NCI-H2081 treated with DMSO at 0.1 percent for 48 hours (cell line): ENCODE measurements at places on chromosomes 7 and 10.

DNA sequence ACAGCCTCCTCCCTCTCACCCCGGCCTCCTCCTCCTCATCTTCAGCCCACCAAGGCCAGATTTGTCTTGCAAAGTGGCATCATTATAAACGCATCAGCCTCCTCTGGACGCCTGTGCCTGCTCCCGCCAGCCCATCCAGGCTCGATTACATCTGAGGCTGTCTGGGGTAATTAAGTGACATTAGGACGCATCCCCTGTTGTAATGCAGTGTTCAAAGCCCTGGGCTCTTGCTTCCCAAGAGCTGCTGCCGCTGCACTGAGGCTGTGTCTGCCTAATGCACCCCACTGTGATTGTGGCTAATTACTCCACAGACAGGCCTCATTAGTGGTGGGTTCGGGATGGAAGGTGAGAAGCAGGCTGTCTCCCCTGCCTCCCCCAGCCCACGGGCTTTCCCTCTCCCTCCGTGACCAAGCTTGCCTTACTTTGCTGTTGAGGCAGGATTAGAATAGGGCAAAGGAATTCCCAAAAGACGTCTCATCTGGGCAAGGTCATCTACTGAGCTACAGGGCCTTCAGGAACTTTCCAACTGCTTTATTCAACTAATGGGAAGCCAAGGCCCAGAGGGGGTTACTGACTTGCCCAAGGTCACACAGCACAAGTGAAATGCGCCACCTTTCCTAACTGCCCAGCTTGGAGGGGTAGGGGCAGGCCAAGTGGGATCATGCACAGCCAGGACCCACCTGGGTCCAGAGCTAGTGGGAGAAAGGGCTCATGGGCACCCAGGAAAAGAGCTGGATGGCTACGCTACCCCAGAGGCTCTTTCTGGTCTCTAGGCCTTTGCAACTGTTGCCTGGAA is 66.2 kb upstream of the PCBD1 start:
- DNase-seq, result no peak

- DNase-seq, result no peak
Observed at GRCh38 chr7:114148779-114149178, 230.0 kb upstream of the PPP1R3A start.

DNA sequence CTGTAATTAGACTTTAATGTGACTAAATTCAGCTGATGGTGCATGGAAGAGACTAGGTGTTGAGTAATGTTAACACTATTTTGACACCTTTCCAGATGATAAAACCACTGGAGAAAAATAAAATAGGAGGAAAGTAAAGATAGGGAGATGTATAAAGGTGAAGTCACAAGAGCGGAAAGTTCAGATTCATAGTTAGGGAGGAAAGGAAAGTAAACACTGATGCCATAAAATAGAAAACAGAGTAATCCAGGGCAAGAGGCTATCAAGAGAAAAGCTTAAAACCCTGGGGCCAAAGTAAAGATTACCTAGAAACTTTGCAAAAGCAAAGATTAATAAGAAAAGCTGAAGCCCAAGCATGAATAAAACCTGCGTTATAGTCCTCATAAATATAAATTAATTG is 62.8 kb downstream of the RAB11FIP2 start:
- DNase-seq, result no peak

DNA sequence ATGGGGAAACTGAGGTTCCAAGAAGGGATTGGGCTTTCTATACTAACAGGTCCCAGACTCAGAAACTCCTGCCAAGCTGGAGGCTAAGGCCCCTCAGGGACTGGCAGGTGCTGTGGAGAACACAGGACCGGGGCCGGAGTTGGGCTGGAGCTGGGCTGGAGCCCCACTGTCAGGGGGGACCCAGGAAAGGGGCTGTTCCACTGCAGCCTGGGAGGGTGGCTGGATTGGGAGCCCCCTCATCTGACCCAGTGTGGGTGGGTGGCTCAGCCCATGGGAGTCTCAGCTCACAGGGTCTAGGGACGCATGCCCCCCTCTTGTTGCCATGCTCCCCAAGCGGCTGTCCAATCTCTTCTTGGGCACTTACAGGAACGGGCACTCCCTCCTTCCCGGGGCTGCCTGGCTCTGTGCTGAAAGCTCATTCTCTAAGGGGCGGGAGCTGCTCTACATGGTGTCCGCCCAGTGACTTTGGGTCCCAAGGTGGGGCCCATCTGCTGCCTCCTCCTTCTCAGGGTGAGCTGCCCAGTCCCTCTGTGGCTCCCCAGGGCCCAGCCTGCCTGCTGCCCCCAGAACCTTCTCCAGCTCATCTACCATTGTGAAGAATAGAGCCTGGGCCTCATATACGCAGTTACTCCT is 126.5 kb downstream of the MYL10 start:
- DNase-seq, result no peak

- DNase-seq, result no peak
Observed at GRCh38 chr10:86872757-86873156, 84.7 kb downstream of the MMRN2 start.
